ENCODE measurements at places on chromosomes 5 and 9. TPM values are rescaled to one million over a fixed set of nuclear protein-coding genes. Genes with fewer than 3 reads are reported as not detected.

Gene SMIM27
- 12.0 TPM for polyA plus RNA-seq

Gene TMC1
- 0.55 TPM for polyA plus RNA-seq

Gene ATP10B
- 0.32 TPM for polyA plus RNA-seq

Gene LRRTM2
- polyA plus RNA-seq: 1.2 TPM

Gene ARSI
- 25.3 TPM for polyA plus RNA-seq

Gene OR1J2
- polyA plus RNA-seq: not detected

Gene PCDHGA1
- 1.0 TPM for polyA plus RNA-seq

- no peak for DNase-seq
Observed at GRCh38 chr5:11617080-11617479, 287.2 kb downstream of the CTNND2 start.

DNA sequence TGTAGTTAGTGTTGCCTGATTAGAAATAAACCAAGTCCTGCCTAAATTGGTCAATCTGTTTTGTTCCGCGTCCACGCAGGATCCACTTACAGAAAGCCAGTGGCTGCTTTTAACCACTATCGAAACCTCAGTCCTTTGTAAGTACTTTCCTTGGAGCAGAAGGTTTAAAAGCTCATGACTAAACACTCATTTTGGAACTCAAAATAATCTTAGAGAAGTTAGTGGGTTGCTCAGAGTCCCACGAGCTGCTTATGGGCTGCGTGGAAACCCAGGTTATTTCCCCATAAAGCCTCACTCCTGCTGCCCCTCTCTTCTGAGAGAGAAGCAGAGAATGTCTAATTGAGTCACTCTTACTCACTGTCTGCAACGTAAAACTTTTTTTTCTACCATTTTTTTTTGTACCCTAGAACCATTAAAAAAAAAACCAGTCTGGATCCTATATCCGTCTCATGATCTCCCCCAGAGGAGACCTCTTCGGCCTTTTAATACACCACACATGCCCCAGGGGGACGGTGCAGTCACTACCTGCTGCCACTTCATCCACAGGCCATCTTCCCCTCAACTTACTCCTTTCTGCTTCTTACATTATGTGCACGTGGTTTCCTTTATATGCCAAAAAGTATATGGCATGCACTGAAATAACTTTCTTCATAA lies 7.6 kb downstream of the BASP1 start:
- DNase-seq: no peak

- DNase-seq: no peak
Observed at GRCh38 chr5:165622864-165623536, 2117.6 kb downstream of the MAT2B start.

DNA sequence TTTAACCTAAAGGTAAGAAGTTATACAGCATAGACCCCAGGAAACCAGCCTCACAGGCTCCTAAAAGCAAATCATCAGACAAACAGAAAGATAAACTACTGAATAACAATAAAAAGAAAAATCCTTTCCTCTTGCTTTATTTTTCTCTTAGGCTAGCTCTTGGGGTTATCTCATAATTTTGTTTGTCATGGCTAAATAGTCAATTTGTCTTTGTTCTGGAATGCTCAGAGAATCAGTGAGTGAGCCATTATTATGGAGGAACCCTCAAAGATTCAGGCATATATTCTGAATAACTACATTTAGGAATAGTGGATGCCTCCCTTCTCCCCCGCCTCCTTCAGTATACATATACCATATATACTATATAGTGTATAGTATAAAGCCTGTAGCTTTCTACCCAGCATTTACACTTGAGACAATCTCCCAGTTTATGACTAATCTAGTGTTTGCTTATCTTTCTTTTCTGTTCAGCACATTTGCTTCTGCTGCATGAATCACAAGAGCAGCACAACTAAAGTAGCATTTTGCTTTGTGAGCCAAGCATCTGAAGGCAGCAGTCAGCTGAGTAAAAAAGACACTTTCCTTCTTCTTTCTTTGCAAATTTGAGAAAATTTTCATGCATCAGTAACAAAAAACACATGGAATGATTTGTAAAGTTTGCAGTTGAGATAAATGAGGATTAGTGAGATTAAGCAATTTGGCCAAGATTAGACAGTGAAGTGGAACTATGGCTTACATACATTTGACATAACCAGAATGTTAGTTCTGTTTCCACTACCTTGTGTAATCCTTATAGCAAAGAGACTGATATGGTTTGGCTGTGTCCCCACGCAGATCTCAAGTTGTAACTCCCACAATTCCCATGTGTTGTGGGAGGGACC lies 45.3 kb upstream of the PPP3R2 start:
- DNase-seq: peak; percentile 5

DNA sequence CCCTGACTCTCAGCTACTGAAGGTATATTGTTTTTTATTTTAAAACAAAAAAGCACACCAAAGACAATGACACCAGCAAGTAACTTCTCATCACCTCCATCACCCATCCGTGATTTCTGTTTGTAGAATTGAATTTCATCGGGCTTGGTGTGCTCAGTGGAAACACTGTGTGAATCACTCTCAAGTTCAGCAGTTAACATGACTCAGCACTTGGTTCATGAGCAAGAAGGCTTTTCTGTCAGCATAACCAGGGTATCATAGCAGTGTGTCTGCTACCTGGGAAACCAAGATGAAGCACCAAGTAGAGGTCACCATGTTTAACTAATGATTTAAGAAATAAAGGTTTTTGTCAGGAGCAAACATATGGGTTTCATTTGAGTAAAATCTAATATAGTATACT lies 123.7 kb downstream of the INSYN2B start:
- no peak for DNase-seq

GRCh38 chr5:1172670-1173404 lies 28.6 kb upstream of the SLC6A19 start:
- no peak for DNase-seq

DNA sequence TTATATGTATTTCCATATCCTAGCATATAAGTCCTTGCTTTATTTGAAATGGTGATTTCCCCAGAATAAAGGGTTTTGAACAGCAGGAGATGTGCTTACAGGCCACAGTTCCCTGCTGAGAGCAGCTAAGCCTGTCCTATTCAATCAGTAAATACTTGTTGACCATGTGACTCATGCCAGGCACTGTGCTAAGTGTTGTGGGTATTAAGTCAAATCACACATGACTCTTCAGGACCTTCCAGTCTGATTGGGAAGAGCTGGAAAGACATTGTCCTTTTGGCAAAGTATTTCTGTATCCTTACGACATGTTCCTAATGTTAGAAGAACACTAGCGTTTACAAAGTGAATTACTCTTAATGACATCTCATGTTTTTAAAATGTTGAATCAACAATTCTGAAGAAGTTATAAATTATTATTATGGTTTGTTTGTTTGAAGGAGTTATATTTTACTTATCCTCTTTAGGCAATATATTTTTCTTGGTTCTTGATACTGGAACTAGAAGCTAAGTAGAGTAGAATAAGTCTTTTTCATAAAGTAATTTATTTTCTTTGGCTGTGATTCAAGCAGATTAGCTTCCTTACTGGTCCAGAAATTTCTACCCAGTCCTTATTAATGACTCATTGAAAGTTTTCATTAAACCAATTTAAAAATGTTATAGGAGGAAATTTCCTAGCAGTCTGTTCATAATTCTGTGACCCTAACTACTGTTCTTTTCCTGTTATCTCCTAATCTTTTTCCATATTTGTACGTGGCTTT lies 82.1 kb downstream of the GAPVD1 start:
- no peak for DNase-seq

DNA sequence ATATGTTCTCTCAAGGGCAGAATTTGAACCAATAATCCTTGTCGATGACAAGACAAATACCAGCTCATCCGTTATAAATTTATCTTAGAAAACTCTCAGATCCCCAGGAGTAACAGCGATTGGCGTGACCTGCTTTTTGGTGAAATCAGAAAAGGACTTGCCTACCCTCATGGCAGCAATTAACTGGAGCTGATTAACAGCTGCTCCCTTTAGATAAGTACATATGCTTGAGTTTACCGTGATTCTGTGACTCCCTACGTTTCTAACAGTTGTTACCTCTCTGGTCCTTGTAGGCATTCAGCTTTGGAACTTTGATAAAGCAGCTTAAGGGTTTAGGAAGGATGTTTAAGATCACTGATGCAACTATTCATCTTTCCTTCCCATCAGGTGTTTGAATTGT lies 2.6 kb downstream of the INVS start:
- no peak for DNase-seq

GRCh38 chr9:92950359-92950955 lies 3.1 kb downstream of the FGD3 start:
- no peak for DNase-seq
